ENCODE measurements at places on chromosomes 1 and 21. TPM values are rescaled to one million over a fixed set of nuclear protein-coding genes. Genes with fewer than 3 reads are reported as not detected.
A peak's percentile ranks its signal among the peaks of the same experiment; 100 is the strongest.

GRCh38 chr1:167288390-167289074 lies 67.8 kb downstream of the POU2F1 start:
- no peak for DNase-seq

DNA sequence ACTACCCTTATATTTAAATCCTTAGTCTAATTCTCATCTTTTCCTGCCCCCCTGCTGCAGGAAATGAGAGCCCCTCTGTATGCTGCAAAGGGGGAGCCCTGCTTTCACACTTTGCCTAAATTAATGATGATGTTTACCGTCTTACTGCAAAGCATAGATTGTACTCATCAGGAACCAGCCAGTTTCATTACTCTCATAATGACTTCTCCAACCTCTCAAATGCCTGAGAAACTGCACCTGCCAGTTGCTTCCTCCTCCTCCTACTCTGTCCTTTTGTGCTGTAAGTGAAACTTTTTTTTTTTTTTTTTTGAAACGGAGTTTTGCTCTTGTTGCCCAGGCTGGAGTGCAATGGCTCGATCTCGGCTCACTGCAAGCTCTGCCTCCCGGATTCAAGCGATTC lies 101.7 kb downstream of the ADSS2 start:
- DNase-seq = no peak

DNA sequence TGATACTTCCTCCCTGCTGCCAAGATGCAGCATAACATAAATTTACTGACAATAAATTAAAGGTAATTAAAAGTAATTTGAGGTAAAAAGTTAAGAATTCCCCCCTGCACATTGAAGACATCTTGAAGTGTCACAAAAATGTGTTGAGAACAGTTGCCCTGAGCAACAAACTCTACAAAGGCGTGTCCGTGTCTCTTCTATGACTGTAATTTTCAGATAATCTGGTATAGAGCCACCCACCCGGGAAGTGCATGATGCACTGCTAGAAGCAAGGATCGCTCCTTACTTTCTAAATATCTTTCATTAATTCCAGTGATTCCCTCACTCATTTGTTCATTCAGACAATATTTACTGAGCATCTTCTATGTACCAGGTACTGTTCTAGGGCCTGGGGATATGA lies 11.0 kb upstream of the CASQ1 start:
- DNase-seq = no peak

DNA sequence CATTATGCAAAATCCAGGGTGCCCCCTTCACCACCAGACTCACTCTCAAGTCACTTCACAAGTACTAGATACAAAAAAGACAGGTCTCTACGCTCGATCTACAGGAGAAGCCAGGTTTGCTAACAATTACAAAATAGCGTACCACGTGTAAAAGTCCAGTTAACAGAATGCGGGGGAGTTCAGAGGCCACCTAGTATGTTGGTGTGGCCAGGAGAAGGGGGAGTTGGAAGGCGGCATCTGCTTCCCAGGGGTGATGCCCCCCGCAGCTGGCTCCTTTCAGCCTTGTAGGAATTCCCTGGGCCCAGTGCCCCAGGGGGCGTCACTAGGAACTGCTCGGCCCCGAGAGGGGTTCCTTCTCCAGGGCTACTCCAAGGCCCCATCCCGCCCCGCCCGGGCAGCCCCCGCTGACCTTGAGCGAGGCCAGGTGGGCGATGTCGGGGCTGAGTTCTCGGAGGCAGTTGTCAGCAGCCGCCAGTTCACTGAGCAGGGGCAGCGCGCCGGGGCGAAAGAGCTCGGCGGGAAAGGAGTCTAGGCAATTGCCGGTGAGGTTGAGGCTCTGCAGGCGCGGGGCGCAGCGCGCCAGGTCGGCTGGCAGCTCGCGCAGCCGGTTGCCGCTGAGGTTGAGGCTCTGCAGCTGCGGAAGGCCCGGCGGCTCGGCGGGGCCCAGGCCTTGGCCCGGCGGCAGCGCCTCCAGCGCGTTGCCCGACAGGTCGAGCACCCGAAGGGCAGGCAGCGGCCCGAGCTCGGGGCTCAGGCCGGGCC lies 664 bp downstream of the LRRC47 start:
- no peak for DNase-seq

- DNase-seq = no peak
These were observed 12.1 kb downstream of the PLXNA2 start for GRCh38 chr1:208231881-208232661.

- DNase-seq = no peak
These were observed 35.4 kb downstream of the PKP1 start for GRCh38 chr1:201318504-201319340.

DNA sequence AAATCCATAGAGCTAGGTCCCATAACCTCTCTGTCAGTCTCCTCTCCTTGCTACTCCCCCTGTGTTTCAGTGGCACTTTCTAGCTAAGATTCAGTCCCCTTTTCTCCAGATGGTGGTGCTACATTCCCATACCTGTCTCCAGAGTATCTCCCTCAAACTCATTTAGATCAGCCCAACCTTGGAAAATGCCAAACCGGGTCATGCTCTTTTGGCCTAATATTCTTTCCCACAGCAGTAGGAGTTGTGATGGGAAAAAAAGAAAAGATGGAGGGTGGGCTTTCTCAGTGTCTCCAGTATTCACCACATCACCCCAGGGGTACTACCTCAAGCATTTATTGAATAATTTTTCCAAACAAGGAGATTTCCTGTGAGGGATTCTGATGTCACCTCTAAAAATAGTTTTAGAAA lies 3.2 kb upstream of the RXFP4 start:
- peak; percentile 66 for DNase-seq

GRCh38 chr1:206842854-206843253 lies 22.6 kb upstream of the IL20 start:
- no peak for DNase-seq

DNA sequence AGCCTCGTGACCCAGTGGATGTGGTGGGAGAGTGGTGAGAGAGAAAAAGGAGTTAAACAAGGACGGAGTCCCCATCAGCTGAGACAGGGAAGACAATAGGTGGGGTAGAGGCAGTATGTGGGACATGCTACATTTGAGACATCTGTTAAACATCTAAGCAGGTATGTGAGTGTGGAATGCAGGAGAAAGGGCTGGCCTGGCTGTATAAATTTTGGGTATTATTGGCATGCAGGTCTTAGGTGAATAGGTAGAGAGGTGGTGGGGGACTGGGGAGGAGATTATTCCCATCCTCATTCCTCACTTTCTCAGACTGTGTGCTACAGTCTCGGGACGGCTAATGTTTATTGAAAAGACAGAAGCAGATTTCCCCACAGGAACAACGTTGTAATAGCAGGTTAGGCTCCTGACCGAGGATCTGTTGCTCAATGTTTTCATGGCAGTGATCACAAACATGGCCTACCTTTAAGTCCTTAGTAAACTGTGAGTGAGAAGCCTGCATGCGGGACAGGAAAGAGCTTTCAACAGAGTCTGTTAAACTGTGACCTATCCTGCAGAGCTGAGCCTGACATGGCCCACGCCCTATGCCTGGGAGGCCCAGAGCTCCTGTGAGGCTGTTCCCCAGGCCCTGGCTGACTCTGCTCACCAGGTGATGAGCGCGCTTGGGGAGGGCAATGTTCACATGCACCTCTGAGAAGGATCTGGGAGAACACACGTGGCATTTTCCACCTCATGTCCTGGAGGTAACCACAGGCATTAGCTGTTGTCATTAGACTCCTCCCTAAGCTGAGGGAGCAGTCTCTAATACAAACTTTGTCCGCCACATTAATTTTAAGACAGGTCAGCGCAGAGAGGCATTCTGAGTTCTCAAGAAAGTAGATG lies 16.5 kb downstream of the VSIG8 start:
- no peak for DNase-seq

- no peak for DNase-seq
These were observed 53.4 kb downstream of the RPS6KA1 start for GRCh38 chr1:26582836-26583460.

DNA sequence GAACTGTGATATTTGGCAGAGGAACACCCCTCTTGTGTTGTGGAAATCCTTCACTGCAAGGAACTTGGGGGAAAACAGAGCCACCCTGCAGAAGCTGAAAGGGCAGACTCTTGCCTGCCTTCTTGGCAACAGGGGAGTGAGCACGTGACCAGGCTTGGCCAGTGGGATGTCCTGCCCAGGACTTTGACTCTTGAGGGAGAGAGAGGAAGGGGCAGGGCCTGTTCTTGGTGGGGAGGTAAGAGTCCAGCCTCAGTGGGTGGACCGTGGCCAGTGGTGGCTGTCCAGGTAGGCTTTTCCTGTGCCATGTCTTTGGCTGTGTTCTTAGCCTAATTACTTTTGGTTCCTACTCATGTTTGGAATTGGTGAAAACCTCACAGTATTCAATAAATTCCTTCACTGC lies 8.6 kb upstream of the AK2 start:
- DNase-seq = no peak

- DNase-seq = no peak
These were observed 36.2 kb downstream of the SGIP1 start for GRCh38 chr1:66570196-66570595.

The ADORA1 gene
- 4.6 TPM for polyA plus RNA-seq

The GCSAML gene
- polyA plus RNA-seq = 0.46 TPM

The FAM78B gene
- polyA plus RNA-seq = 2.2 TPM

The CELA2A gene
- polyA plus RNA-seq = not detected

The CEPT1 gene
- polyA plus RNA-seq = 28.6 TPM

The DMBX1 gene
- polyA plus RNA-seq = 0.07 TPM

The OSCP1 gene
- polyA plus RNA-seq = 21.7 TPM

Measured in muscle of arm (tissue), 14 donors.